ENCODE measurements at places on chromosomes 2 and 18.

DNA sequence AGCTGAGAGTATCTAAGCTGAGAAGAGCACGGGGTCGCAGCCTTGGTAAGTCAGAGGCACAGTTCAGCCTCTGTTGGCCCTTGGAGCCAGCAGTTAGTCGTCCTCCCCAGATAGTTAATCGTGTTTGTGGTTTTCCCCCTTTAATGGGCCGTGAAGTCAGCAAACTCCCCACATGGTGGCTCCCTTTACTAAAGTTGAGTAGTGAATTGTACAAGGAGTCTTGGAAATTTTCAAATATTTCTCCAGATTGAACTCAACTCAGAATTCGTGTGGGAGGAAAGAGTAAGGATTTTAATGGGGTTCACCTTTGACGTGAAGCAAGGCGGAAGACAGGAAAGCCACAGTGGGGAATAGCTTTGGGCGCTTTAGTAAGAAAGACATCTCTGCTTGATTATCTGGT lies 2.4 kb upstream of the ADCYAP1 start:
- DNase-seq: no peak

DNA sequence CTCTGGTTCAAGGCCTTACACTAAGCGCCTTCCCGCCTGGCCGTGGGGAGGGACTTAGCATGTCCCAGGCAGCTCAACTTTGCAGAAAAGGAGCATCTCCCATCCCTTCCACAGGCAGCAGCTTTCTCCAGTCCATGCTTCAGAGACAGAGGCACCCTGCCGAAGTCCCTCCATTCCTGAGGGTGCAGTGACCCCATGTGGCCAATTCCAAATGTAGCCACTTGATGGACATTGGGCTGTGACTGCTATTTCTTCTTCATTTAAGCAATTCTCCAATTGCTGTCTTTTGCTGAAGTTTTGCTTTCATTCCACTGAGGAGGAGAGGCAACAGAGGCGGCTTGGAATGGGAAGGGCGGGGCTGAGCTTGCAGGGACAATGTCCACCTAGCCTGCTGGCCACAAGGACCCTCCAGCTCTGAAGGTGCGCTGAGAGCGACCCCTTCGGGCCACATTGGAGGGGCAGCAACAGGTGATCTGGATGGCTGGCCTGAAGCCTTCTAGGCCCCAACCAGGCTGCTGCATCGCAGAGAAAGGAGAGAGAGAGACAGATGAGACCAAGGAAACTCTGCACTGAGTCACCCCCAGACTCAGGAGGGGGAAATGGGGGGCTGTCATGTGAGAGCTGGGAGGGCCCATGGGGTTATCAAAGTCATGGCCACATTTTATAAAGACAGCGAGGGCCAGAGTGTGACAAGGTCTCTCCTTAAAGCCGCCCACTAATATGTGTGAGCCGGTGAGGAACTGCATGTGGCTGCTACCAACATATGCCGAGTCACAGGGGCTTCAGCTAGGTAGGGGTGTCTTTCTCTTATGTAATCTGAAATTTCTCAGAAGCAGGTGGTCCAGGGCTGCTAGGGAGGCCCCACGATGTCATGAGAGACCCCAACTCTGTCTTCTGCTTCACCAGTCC lies 61.3 kb downstream of the LONRF2 start:
- DNase-seq: peak; percentile 34

DNA sequence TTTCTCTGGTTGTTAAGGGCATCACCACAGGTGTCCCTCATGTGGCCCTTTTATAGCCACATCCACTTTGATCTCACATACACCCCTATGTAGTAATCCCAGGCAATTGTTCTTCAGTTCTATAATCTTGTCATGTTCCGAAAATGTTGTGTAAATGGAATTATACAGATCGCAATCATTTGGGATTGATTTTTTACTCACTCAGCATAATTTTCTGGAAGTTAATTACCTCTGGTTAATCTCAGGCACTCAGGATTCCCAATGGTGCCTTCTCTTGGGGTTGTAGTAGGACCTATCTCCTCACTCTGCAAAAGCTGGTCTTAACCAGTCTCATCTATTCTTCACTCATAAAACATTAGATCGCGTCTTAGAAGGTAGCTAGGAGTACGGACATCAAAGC lies 1549.6 kb upstream of the DDX18 start:
- DNase-seq: no peak

- no peak for DNase-seq
Observed at GRCh38 chr2:238716171-238716570, 131.7 kb upstream of the TWIST2 start.

DNA sequence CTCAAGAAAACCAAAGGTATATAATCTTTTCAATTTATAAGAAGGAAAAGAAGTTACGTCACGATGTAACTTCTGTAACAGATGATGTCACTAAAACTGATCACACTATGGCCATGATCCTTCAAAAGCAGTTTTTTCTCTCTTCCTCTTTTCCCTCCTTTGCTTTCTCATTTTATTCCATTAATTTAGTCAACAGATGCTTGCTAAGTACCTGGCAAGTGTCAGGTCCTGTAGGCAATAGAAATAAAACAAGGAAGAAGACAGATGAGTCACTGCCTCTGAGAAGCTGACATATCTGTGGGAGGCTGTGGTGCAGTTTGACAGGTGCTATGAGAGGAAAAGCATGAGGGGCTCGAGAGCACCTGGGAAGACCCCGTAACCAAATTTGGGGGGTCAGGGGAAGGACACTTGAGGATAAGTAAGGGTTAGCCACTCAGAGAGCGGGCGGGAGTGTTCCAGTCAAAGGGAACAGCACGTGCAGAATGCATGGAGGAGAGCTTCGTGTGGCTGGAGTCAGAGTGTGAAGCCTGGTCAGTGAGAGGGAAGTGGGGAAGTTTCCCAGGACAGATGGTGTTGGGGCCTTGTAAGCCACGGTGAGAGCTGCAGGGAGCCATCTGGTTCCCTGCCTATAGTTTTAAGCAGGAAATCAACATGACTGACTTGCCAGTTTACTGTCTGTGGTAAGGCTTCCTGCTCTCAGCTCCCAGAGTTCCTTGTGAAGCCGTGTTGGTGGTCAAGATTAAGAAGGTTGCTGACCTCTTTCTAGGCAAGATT lies 198.8 kb upstream of the FOSL2 start:
- DNase-seq: no peak

DNA sequence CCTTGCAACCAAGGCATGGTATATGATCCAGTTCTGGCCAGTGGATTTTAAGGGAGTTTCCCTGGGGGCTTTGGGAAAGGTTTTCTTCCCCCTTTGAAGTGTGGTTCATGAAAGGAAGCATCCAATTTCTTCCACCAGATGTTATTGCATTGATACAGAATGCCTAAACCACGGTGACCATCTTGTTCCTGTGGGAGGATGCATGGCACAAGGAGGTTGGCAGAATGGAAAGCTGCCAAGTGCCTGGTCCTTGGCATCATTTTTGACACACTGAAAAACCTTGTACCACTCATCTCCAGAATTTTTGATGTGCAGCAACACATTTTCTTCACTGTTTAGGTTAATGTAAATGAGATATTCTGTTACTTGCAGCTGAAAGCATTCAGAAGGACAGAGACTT lies 55.2 kb upstream of the CXCR4 start:
- no peak for DNase-seq

GRCh38 chr2:105977212-105977611 lies 216.9 kb downstream of the UXS1 start:
- DNase-seq: no peak

GRCh38 chr2:85114586-85115330 lies 18.4 kb upstream of the TCF7L1 start:
- no peak for DNase-seq

DNA sequence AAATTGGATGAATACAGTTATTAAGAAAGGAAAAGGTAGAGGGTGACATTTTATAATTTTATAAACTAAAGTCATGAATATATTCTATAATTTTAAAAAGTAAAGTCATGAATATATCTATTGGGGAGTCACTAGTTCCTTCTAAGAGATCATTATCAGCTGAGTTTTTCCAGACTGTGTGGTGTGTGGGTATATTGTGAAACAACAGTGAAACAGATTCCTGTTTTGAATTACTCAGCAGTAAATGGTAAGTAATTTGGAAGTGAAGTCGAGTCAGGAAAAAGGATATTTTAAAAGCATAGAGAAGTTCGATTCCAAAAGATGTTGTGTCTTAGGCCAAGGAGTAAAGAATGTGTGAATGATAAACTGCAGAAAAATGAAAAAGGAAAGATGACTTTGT lies 1018.2 kb upstream of the NXPH2 start:
- no peak for DNase-seq

- peak; percentile 72 for DNase-seq
Observed at GRCh38 chr2:172102391-172103359, at the start of gene DLX2. TSS of gene DLX2 (minus strand) at chr2:172102900. CDS start at chr2:172102538, 362 bp downstream.

DNA sequence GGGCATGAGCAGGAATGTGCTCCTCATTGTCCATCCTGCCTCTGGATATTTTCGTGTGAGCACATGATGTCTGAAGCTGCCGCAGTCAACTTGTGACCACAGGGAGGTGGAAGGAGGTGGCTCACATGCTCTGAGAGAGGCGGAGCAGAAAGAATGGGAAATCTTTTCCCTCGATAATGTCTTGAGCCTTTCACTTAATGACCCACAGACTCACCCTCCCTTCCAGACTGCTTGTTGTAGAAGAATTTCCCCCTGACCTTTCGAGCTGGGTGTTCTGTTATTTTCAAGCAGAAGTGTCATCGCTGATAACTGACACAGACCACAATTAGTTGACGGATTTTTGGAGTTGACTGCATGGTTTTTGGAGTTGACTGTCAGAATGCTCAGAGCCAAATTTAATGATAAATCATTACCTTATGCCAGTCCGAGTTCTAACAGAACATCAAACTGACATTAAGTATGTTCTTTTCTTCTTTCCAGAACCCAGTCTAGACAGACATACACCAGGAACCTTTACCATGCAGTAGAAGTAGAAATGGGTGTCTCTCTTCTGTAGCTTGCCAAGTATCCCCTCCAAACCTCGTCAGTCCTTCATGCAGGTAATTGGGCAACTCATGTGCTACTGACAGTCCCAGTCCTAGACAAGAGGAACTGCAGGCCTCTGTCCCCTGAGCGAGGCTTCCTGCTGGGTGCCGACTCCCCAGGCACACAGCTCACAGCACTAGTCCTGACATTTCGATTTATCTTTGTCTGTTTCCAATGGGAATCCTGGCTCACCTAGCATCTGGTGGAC lies 29.4 kb upstream of the RTTN start:
- no peak for DNase-seq

- DNase-seq: no peak
Observed at GRCh38 chr18:35097195-35097594, 56.0 kb downstream of the MAPRE2 start.

All from natural killer cell (primary cell).